Ascending aorta (tissue), 2 donors: ENCODE measurements at places on chromosomes 2 and 18. TPM values are rescaled to one million over a fixed set of nuclear protein-coding genes. Genes with fewer than 3 reads are reported as not detected.

DTNA gene
- 7.3 TPM for total RNA-seq

ASTL gene
- total RNA-seq = not detected

ADD2 gene
- total RNA-seq = 10.2 TPM

ABI2 gene
- 69.1 TPM for total RNA-seq

CCDC148 gene
- total RNA-seq = not detected

CHRND gene
- total RNA-seq = not detected

TPO gene
- total RNA-seq = 52.5 TPM

EMILIN2 gene
- 22.4 TPM for total RNA-seq

GALNT3 gene
- total RNA-seq = 0.64 TPM

KLHL30 gene
- 28.2 TPM for total RNA-seq

SAG gene
- not detected for total RNA-seq

CIB4 gene
- total RNA-seq = not detected

ERBB4 gene
- total RNA-seq = 1.7 TPM

CLASP1 gene
- total RNA-seq = 78.0 TPM

SCTR gene
- not detected for total RNA-seq

ARHGEF33 gene
- 6.4 TPM for total RNA-seq

ATOH8 gene
- total RNA-seq = 239 TPM

ADCY3 gene
- total RNA-seq = 140 TPM

STON1 gene
- 23.4 TPM for total RNA-seq

RGPD8 gene
- total RNA-seq = 8.2 TPM

FAM124B gene
- total RNA-seq = 13.3 TPM

ONECUT2 gene
- total RNA-seq = 0.11 TPM

CLHC1 gene
- total RNA-seq = not detected

GKN1 gene
- 1.9 TPM for total RNA-seq

MRO gene
- 1.4 TPM for total RNA-seq

CYP27C1 gene
- not detected for total RNA-seq

NEU4 gene
- not detected for total RNA-seq

OXER1 gene
- total RNA-seq = 0.32 TPM

NT5C1B gene
- not detected for total RNA-seq

STRN gene
- 4.3 TPM for total RNA-seq

IL36A gene
- total RNA-seq = not detected

ELOA2 gene
- not detected for total RNA-seq

PSMA8 gene
- not detected for total RNA-seq

INHBB gene
- 8.1 TPM for total RNA-seq

PRR30 gene
- not detected for total RNA-seq

TUBB8B gene
- not detected for total RNA-seq

UGT1A6 gene
- total RNA-seq = 10.6 TPM

SFTPB gene
- not detected for total RNA-seq

RAD51AP2 gene
- total RNA-seq = not detected

TMEM178A gene
- 29.5 TPM for total RNA-seq

UGT1A4 gene
- not detected for total RNA-seq

FOXD4L1 gene
- total RNA-seq = not detected
